Activated B cell treated with CpG ODN at 0.5 μM for 24 hours (primary cell): ENCODE measurements at places on chromosomes 2 and 18.
A peak's percentile ranks its signal among the peaks of the same experiment; 100 is the strongest.

DNA sequence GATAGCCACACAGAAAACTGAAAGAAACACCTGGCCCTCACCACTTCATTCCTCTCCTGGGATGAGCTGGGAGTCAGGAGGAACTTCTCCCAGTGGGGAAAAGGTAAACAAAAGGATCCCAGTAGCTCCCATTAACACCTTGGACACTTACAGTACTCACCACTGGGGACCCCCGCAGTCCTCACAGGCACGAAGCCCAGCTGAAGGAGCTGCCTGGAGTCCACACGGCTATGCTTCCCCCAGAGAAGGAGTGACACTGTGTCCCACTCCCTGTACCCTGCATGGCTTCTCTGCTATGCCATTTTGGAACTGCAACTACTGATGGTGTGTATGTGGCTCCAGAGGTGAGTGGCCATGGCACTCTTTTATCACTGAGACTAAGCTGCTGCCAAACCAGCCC, 1565.1 kb downstream of the LRP1B start:
- no peak overlapping the region for H3K4me3 ChIP-seq
- no peak overlapping the region for H3K27ac ChIP-seq
- DNase-seq, result no peak

DNA sequence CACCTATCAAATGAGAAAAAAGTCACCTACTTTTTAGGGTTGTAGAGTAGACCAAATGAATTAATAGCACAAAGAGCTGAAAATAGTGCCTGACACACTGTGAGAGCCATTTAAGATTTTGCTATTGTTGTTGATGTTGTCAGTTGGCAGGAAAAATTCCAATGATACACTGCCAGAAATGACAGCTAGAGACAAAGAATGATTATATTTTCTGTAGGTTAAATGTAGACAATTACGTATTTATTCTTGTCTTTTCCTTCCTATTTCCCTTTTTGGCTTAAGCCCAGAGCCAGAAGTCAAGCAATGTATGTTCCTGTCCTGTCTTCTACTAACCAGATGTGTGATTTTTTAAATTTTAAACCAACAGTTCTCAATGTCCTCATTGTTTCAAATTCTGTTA, 17.2 kb downstream of the NRXN1 start:
- no peak overlapping the region for H3K27ac ChIP-seq
- H3K4me1 ChIP-seq, result no peaks in the 10 kb centered on the region
- no peak for DNase-seq
- no peaks in the 10 kb centered on the region for H3K27me3 ChIP-seq
- H3K4me3 ChIP-seq, result no peak overlapping the region

GRCh38 chr2:51071191-51071590, 39.3 kb upstream of the NRXN1 start:
- no peaks in the 10 kb centered on the region for H3K27me3 ChIP-seq
- no peak overlapping the region for H3K27ac ChIP-seq
- no peak overlapping the region for H3K4me3 ChIP-seq
- H3K4me1 ChIP-seq, result no peaks in the 10 kb centered on the region
- no peaks in the 10 kb centered on the region for H3K36me3 ChIP-seq

GRCh38 chr18:76056471-76057110, 438.5 kb downstream of the ZNF516 start:
- no peaks in the 10 kb centered on the region for H3K27me3 ChIP-seq
- no peak for DNase-seq
- no peak overlapping the region for H3K27ac ChIP-seq
- H3K36me3 ChIP-seq, result no peaks in the 10 kb centered on the region
- no peak overlapping the region for H3K4me3 ChIP-seq

DNA sequence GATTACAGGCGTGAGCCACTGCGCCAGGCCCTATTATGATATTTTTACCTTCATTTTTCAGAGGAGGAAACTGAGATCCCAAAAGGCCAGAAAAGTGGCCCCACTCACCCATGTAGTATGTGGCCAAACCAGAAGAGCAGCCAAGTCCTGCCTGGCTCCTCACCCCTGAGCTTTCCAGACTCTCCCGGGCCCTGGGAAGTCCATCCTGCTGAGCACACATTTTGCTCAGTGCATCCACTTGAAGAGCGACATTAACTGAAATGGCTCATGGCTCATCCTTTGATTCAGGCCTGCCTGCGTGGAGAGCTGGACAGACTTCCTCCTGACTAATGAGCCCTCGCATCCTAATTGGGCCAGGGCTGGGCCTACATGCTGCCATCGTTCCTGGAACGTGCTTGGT, 9.5 kb upstream of the NGEF start:
- no peaks in the 10 kb centered on the region for H3K36me3 ChIP-seq
- H3K27me3 ChIP-seq, result no peaks in the 10 kb centered on the region
- H3K27ac ChIP-seq, result no peak overlapping the region
- no peaks in the 10 kb centered on the region for H3K4me1 ChIP-seq
- DNase-seq, result no peak

GRCh38 chr2:129767346-129768035, 212.0 kb upstream of the RAB6C start:
- H3K27me3 ChIP-seq, result peaks cover 2% of the 10 kb centered on the region
- no peaks in the 10 kb centered on the region for H3K4me1 ChIP-seq
- H3K4me3 ChIP-seq, result no peak overlapping the region
- no peak overlapping the region for H3K27ac ChIP-seq

GRCh38 chr2:45191146-45191863, 182.1 kb upstream of the SIX2 start:
- DNase-seq, result no peak
- H3K27me3 ChIP-seq, result peaks cover 30% of the 10 kb centered on the region
- no peaks in the 10 kb centered on the region for H3K4me1 ChIP-seq

GRCh38 chr2:96163415-96163767, 18.2 kb upstream of the DUSP2 start:
- peaks cover 62% of the 10 kb centered on the region for H3K4me1 ChIP-seq
- peak overlapping the region; percentile 95 for H3K27ac ChIP-seq
- H3K27me3 ChIP-seq, result no peaks in the 10 kb centered on the region
- H3K36me3 ChIP-seq, result no peaks in the 10 kb centered on the region
- H3K4me3 ChIP-seq, result peak overlapping the region; percentile 65

GRCh38 chr2:74406035-74406434, 15.4 kb downstream of the C2orf81 start:
- H3K27ac ChIP-seq, result no peak overlapping the region
- peaks cover 4% of the 10 kb centered on the region for H3K27me3 ChIP-seq
- H3K36me3 ChIP-seq, result no peaks in the 10 kb centered on the region
- H3K4me1 ChIP-seq, result peaks cover 7% of the 10 kb centered on the region
- H3K4me3 ChIP-seq, result no peak overlapping the region

DNA sequence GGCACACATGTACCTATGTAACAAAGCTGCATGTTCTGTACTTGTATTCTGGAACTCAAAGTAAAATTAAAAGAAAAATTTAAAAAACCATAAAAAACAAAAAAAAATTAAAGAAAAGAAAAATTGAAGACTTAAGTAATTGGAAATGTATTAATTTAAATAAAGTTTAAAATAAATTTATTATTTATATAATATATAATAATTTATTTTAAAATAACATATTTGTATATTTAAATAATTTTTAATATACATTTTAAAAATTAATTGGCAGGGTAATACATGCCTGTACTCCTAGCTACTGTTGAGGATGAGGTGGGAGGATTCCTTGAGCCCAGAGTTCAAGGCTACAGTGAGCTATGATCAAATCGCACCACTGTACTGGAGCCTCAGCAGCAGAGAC, 1830.6 kb upstream of the CELF4 start:
- H3K27ac ChIP-seq, result no peak overlapping the region
- H3K4me3 ChIP-seq, result no peak overlapping the region
- no peaks in the 10 kb centered on the region for H3K36me3 ChIP-seq
- H3K27me3 ChIP-seq, result no peaks in the 10 kb centered on the region
- DNase-seq, result no peak

- no peaks in the 10 kb centered on the region for H3K36me3 ChIP-seq
- peak overlapping the region; percentile 52 for H3K4me3 ChIP-seq
- H3K27ac ChIP-seq, result no peak overlapping the region
These were observed 328 bp downstream of the EGR4 start for GRCh38 chr2:73292906-73293533.

GRCh38 chr18:36535202-36535935, 237.9 kb downstream of the FHOD3 start:
- H3K4me1 ChIP-seq, result no peaks in the 10 kb centered on the region
- H3K4me3 ChIP-seq, result no peak overlapping the region
- H3K27me3 ChIP-seq, result peaks cover 5% of the 10 kb centered on the region
- H3K36me3 ChIP-seq, result no peaks in the 10 kb centered on the region
- H3K27ac ChIP-seq, result no peak overlapping the region
- DNase-seq, result no peak

DNA sequence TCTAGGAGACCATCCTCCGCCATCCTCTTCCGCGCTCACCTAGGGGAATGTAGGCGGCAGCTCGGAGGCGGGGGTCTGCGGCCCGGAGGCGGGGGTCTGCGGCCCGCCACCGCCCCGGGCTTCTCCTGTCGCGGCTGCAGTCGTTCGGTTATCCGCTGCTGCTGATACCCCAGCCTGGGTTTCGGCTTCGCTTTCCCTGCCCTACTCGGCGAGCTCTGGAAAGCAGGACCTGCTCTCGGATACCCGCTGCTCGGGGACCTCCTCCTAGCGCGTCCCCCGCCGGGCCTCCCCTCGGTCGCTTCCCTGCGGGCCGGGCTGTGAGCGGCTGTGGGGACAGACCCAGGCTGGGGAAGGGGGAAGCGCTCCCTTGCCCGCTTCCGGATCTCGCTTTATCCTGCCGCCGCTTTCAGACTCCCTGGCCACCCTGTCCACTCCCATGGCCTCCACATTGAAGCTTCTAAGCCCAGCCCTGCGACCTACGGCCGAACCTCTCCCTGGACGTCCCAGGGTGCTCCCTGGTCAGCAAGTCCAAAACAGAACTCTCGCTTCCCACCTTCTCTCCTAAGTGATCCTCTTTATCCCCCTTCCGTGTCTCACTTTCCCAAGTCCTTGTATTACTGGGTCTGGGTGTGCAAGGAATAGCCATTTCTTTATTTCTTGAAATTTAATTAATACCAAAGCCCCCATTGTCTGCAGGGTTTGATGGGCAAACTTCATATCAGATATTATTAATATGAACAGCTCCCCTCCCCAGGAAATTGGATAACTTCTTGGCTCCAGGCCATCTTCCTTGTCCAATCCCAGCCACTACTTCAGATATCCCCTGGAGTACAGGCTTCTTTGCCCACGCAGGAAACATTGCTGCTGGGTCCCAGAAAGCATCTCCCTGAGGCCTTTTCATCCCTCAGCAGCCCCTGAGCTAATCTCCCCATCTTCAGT, 769 bp downstream of the FKBP1B start:
- H3K27ac ChIP-seq, result no peak overlapping the region
- no peaks in the 10 kb centered on the region for H3K27me3 ChIP-seq

- peaks cover 6% of the 10 kb centered on the region for H3K36me3 ChIP-seq
- H3K27ac ChIP-seq, result peak overlapping the region; percentile 91
- peak overlapping the region; percentile 84 for H3K4me3 ChIP-seq
- DNase-seq, result no peak
- H3K4me1 ChIP-seq, result peaks cover 81% of the 10 kb centered on the region
These were observed 66.1 kb downstream of the LRRFIP1 start for GRCh38 chr2:237693291-237693994.

DNA sequence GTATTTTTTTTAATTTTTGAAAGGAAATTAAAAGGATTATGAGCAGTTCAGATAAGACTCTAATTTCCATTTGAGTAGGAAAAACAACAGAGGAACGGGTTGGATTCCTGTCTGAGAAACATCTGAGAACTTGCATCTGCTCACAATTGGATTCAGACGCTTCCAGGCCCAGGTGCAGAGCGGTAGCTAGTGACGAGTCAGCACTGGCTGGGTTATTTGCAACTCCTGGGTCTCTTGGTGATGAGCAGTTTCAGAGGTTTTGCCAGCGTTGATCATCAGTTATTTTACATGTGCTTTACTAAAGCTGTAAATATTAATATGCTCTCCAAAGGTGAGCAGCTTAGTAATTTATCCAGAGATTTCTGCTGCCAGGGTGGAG, 39.1 kb upstream of the B3GNT7 start:
- no peak for DNase-seq
- no peaks in the 10 kb centered on the region for H3K27me3 ChIP-seq
- no peak overlapping the region for H3K4me3 ChIP-seq
- no peaks in the 10 kb centered on the region for H3K36me3 ChIP-seq

GRCh38 chr18:48832938-48833700, 117.6 kb downstream of the SMAD7 start:
- H3K4me3 ChIP-seq, result peak overlapping the region; percentile 33
- H3K27me3 ChIP-seq, result peaks cover 2% of the 10 kb centered on the region
- H3K4me1 ChIP-seq, result peaks cover 31% of the 10 kb centered on the region
- no peak overlapping the region for H3K27ac ChIP-seq
- no peaks in the 10 kb centered on the region for H3K36me3 ChIP-seq

- DNase-seq, result no peak
- H3K4me3 ChIP-seq, result no peak overlapping the region
- no peak overlapping the region for H3K27ac ChIP-seq
- H3K4me1 ChIP-seq, result peaks cover 3% of the 10 kb centered on the region
- H3K27me3 ChIP-seq, result no peaks in the 10 kb centered on the region
These were observed 22.1 kb downstream of the PKP4 start for GRCh38 chr2:158478816-158479215.

- H3K27ac ChIP-seq, result no peak overlapping the region
- DNase-seq, result no peak
- no peaks in the 10 kb centered on the region for H3K36me3 ChIP-seq
- H3K4me1 ChIP-seq, result no peaks in the 10 kb centered on the region
- H3K4me3 ChIP-seq, result no peak overlapping the region
These were observed 550.8 kb upstream of the ZNF804A start for GRCh38 chr2:184047536-184047935.

- no peak overlapping the region for H3K4me3 ChIP-seq
- no peak overlapping the region for H3K27ac ChIP-seq
- H3K4me1 ChIP-seq, result no peaks in the 10 kb centered on the region
- H3K27me3 ChIP-seq, result no peaks in the 10 kb centered on the region
These were observed 33.5 kb upstream of the DAPL1 start for GRCh38 chr2:158761621-158762020.

DNA sequence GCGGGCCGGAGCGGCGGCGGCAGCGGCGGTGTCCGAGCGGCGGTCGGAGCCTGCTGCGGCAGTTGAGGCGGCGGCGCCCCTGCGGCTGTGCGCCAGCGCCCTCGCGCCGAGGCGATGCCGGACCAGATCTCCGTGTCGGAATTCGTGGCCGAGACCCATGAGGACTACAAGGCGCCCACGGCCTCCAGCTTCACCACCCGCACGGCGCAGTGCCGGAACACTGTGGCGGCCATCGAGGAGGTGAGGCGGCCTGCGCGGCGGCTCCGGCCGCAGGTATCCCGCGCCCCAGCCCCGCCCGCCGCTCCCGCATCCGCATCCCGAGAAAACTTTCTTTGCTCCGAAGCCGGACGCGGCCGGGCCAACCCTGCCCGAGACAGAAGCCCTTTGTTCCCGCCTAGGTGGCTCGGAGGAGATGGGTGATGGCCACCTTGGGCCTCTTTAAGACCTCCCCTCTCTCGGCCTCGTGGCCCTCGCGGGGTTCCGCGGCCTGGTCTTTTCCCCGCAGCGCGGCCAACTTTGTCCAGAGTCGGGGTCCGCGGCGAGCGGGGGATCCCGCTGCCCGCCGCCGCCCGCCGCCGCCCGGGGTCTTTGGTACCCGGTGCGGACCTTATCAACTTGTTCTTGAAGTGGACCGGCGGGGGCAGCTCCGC, 504 bp downstream of the ASAP2 start:
- no peaks in the 10 kb centered on the region for H3K36me3 ChIP-seq
- peak overlapping the region; percentile 64 for H3K4me3 ChIP-seq
- DNase-seq, result peak; percentile 17
- H3K27me3 ChIP-seq, result peaks cover 38% of the 10 kb centered on the region
- peaks cover 10% of the 10 kb centered on the region for H3K4me1 ChIP-seq
- H3K27ac ChIP-seq, result no peak overlapping the region
